ENCODE measurements at places on chromosomes 1 and 21.

DNA sequence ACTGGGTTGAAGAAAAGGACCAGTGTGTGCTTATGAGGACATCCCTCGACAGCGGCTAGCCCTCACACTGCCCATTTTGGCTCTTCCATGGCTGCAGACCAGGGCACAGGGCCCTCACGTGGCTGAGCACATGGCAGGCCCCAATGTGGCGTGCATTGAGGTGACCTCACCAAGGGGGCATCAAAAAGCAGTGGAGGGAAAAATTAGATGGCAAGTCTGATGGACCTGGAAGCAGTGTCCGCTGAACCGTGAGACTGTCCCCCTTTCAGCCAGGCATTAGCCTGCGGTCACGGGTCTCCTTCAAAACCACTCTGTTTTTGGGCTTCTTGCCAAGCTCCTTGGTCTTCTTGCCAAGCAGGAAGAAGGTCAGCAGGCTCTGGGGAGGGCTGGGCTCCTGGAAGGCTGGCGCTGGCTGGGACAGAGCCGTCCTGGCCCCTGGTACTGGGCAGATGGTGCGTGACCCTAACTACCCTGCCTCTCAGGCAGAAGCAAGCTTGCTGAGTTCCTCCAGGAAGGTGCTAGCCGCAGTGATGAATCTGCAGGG, 30.8 kb downstream of the TRIM67 start:
- peak; percentile 49 for DNase-seq
- no peaks in the 10 kb centered on the region for H3K27me3 ChIP-seq
- H3K36me3 ChIP-seq = no peaks in the 10 kb centered on the region
- H3K4me3 ChIP-seq = no peak overlapping the region
- H3K4me1 ChIP-seq = no peaks in the 10 kb centered on the region

GRCh38 chr1:27569506-27570291, 34.2 kb downstream of the AHDC1 start:
- H3K27me3 ChIP-seq = no peaks in the 10 kb centered on the region
- H3K4me3 ChIP-seq = no peak overlapping the region
- H3K36me3 ChIP-seq = no peaks in the 10 kb centered on the region
- H3K27ac ChIP-seq = peak overlapping the region; percentile 67

GRCh38 chr1:226971765-226972164, 31.7 kb downstream of the COQ8A start:
- H3K4me3 ChIP-seq = no peak overlapping the region
- H3K4me1 ChIP-seq = no peaks in the 10 kb centered on the region
- no peaks in the 10 kb centered on the region for H3K36me3 ChIP-seq
- no peak overlapping the region for H3K27ac ChIP-seq

DNA sequence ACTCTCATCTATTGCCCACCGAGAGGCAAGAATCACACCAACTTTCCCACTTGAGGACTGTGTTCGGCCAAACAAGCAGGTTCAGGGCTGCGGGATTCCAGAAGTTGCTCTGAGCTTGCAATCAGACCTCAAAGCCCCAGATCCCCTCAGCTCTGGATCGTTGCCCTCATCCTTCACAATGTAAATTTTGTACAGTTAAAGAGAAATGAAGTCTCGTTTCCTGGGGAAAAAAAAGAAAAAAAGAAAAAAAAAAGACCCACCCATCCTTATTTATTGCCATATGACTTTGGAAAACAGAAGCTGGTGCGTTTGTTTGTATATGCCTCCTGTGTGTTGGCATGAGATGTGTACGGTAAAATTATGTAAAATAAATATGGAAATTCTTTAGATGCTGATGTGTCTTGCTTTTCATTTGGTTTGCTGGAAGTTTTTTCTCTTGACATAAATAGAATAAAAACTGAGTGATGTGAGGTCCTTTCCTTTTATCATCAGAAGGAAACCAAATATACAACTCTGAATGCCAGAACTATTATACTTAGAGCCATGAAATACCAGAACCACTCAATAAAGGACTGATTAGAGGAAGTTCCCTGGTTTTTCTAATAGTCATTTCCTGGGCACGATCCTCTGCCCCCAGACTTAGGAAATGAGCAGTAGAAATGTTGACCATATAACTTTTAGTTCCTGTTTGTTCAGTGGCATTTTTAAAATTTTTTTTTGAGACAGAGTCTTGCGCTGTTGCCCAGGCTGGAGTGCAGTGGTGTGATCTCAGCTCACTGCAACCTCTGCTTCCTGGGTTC, 48.7 kb downstream of the LHX4 start:
- H3K4me3 ChIP-seq = no peak overlapping the region
- H3K27ac ChIP-seq = no peak overlapping the region
- H3K4me1 ChIP-seq = no peaks in the 10 kb centered on the region
- DNase-seq = no peak

- DNase-seq = peak; percentile 89
- no peaks in the 10 kb centered on the region for H3K36me3 ChIP-seq
- peaks cover 11% of the 10 kb centered on the region for H3K27me3 ChIP-seq
- H3K4me3 ChIP-seq = peak overlapping the region; percentile 59
- peaks cover 15% of the 10 kb centered on the region for H3K4me1 ChIP-seq
These were observed 37.6 kb downstream of the PIK3CD start for GRCh38 chr1:9689011-9689706.

- H3K27ac ChIP-seq = no peak overlapping the region
- H3K36me3 ChIP-seq = no peaks in the 10 kb centered on the region
- DNase-seq = no peak
- no peaks in the 10 kb centered on the region for H3K27me3 ChIP-seq
- H3K4me3 ChIP-seq = no peak overlapping the region
These were observed 18.8 kb downstream of the IFNLR1 start for GRCh38 chr1:24168245-24168644.

- no peaks in the 10 kb centered on the region for H3K36me3 ChIP-seq
- H3K4me3 ChIP-seq = no peak overlapping the region
- H3K4me1 ChIP-seq = no peaks in the 10 kb centered on the region
- H3K27me3 ChIP-seq = no peaks in the 10 kb centered on the region
These were observed 258.7 kb upstream of the AJAP1 start for GRCh38 chr1:4395676-4396075.

DNA sequence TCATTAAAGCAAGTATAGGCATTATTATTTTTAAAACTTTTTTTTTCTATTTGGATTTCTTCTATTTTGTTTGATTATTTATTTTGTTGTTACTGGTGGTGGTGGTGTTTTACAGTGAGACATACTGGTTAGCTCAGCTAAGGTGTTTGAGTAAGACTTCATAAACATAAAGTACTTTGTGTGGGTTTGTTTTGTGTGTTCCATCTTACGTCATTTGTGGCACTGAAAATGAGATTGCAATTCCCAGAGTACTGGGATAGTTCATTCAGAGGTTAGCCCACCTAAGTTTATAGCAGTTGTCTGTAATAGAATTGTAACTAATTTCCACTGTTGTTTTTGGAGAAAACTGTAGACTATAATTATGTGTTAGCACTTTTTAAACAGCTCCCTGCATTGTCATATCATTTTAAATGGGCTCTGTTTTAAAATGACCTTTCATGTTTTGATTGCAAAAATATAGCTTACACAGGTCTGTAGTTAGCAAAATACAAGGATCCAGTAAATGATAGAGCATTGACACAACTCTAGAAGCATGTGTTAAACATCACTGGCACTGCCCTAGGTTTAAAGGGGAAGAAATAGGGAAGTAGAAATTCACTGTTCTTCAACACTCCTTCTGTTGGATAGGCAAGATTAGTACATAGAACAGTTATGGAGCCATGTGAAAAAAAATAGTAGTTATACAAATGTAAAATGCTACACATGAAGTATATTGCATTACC, 171.7 kb downstream of the NFIA start:
- no peak for DNase-seq
- peaks cover 7% of the 10 kb centered on the region for H3K4me1 ChIP-seq
- H3K4me3 ChIP-seq = no peak overlapping the region
- no peaks in the 10 kb centered on the region for H3K36me3 ChIP-seq
- H3K27ac ChIP-seq = peak overlapping the region; percentile 49
- H3K27me3 ChIP-seq = no peaks in the 10 kb centered on the region

DNA sequence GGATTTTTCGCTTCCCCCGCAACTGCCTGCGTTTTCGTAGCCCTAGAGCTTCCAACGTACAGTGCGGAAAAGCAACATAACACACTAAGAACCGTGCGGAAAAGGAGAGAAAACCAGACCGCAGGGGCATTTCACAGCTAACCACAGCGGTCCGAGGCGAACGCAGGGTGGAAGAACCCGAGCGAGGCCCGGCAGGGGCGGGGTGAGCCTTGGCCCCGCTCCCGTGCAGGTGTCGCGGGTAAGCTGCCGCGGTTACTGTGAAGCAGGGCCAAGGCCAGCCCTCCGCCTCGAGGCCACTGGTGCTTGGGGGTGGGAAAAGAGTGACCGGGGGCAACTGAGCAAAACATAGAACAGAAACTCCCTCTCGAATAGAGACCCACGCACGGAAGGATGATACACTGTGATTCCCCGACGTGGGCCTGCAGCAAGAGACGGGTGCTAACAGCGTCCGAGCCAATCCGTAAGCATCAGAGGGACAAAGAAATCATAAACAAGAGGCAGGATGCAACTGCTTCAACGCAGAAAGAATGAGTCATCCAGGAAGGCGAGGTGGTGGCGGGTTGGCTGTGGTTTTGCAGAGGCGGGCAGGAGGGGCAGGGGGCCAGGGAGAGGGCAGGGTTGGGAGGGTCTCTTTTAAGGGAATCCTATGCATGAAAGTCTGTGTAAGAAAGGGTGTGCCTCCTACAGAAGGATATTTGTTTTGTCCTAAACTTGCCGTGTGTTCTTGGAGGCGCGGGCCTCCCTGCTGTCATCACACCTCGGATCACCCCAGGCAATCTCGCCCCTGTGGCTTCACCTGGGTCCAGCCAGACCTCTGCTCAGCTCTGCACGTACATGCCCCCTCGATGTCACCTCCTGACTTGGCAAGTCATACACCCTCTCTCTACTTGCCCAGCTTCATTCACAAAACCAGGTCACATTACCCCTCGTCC, 7.3 kb downstream of the GNG4 start:
- no peak overlapping the region for H3K4me3 ChIP-seq
- H3K36me3 ChIP-seq = no peaks in the 10 kb centered on the region
- no peaks in the 10 kb centered on the region for H3K4me1 ChIP-seq
- DNase-seq = no peak
- H3K27me3 ChIP-seq = no peaks in the 10 kb centered on the region

DNA sequence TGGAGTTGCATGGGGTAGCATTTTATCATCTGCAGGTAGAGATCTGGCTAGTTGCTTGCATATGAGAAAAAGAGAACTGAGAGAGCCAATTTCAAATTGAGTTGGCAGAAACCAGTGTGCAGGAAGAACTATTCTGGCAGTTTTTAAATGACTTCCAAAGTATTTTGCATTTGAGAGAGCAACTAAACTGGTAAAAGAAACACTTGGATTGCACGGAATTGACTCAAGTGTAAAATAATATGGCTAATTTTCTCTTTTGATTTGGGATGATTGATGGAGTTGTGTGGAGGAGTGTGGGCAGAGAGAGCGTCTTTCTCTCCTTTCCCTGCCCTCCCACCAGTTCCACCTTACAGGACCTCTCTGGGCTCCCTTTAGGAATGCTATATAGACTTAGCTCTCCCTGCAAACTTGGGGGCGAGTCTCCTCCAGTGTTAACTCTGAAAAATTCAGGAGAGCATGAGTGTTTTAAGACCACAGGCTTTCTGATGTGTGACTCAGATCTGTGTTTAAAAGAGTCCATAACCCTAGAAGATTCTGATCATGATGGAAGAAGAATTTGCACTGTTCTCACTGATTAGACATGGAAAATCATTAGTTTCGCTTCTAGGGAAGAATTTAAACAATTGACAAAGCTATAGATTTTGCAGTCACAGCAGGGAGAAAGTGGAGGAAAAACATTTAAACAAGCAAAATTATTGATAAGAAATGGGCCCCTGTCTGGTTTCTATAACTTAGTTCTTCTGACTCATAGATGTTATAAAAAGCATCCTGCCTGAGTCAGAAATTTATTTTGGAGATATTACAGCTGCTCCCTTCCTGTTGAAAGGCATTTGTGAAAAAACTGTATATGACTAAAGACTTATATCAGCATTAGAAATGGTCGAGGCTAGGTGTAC, 24.9 kb upstream of the CTBS start:
- no peak for DNase-seq
- no peak overlapping the region for H3K27ac ChIP-seq
- no peak overlapping the region for H3K4me3 ChIP-seq
- H3K4me1 ChIP-seq = no peaks in the 10 kb centered on the region
- H3K27me3 ChIP-seq = no peaks in the 10 kb centered on the region
- no peaks in the 10 kb centered on the region for H3K36me3 ChIP-seq

- no peak for DNase-seq
- peaks cover 12% of the 10 kb centered on the region for H3K4me1 ChIP-seq
- no peaks in the 10 kb centered on the region for H3K36me3 ChIP-seq
- no peaks in the 10 kb centered on the region for H3K27me3 ChIP-seq
- H3K27ac ChIP-seq = peak overlapping the region; percentile 20
These were observed 63.2 kb downstream of the PLEKHA6 start for GRCh38 chr1:204296431-204296988.
